ENCODE measurements at places on chromosomes 1 and 21. TPM values are rescaled to one million over a fixed set of nuclear protein-coding genes. Genes with fewer than 3 reads are reported as not detected.
A peak's percentile ranks its signal among the peaks of the same experiment; 100 is the strongest.

Gene LRRC53
- not detected for total RNA-seq

Gene PCBP3
- 9.0 TPM for total RNA-seq

Gene DENND2C
- total RNA-seq, result 2.1 TPM

Gene CCDC181
- total RNA-seq, result 0.63 TPM

Gene AKT3
- 107 TPM for total RNA-seq

Gene SLC9A1
- total RNA-seq, result 34.2 TPM

Gene SLAMF9
- total RNA-seq, result not detected

Gene ADORA3
- not detected for total RNA-seq

Gene FAM110D
- not detected for total RNA-seq

Gene KRTAP10-2
- total RNA-seq, result not detected

Gene MRPL24
- 55.8 TPM for total RNA-seq

Gene AMY1A
- total RNA-seq, result not detected

Gene DVL1
- total RNA-seq, result 95.7 TPM

Gene ATP1A4
- not detected for total RNA-seq

GRCh38 chr1:31336687-31337467 is 36.0 kb downstream of the FABP3 start:
- H3K4me1 ChIP-seq, result no peaks in the 10 kb centered on the region
- H3K36me3 ChIP-seq, result peaks cover 12% of the 10 kb centered on the region
- no peak overlapping the region for H3K27ac ChIP-seq

DNA sequence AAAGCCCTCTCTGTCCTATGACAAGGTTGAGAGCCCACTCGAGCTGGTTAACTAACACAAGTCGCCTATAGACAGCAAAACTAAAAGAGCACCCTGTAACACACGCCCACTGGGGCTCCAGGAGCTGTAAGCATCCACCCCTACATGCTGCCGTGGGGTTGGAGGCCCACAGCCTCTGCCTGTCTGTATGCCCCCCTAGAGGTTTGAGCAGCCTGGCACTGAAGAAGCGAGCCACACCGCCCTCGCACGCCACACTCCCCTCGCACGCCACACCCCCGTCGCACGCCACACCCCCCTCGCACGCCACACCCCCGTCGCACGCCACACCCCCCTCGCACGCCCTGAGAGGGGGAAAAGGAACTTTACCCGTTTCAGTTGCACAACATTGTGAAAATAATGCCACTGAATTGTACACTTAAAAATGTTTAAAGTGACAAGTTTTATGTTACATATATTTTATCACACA is 13.2 kb upstream of the HMGCL start:
- H3K4me3 ChIP-seq, result peak overlapping the region; percentile 76
- no peak overlapping the region for H3K27ac ChIP-seq
- peaks cover 8% of the 10 kb centered on the region for H3K4me1 ChIP-seq

DNA sequence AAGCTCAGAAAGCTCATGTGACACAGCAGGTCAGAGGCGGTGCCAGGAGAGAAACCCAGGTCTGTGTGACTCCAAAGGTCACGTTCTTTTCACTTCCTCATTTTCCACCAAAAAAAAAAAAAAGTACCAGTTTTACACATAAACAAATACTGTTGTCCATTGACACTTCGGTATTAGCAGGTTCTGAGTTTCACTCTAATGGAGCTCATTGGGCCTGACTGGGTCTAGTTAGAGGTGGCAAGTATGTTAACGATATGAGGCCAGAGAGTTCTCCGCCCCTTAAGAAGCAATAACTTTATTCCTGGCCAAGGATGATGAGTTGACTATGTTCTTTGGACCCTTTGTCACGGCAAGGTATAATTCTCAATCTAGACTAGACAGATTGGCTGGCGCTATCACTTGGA is 30.0 kb upstream of the SDE2 start:
- peaks cover 8% of the 10 kb centered on the region for H3K4me1 ChIP-seq
- no peak overlapping the region for H3K4me3 ChIP-seq
- no peak for DNase-seq
- H3K27me3 ChIP-seq, result no peaks in the 10 kb centered on the region
- no peak overlapping the region for H3K27ac ChIP-seq
- no peaks in the 10 kb centered on the region for H3K36me3 ChIP-seq

DNA sequence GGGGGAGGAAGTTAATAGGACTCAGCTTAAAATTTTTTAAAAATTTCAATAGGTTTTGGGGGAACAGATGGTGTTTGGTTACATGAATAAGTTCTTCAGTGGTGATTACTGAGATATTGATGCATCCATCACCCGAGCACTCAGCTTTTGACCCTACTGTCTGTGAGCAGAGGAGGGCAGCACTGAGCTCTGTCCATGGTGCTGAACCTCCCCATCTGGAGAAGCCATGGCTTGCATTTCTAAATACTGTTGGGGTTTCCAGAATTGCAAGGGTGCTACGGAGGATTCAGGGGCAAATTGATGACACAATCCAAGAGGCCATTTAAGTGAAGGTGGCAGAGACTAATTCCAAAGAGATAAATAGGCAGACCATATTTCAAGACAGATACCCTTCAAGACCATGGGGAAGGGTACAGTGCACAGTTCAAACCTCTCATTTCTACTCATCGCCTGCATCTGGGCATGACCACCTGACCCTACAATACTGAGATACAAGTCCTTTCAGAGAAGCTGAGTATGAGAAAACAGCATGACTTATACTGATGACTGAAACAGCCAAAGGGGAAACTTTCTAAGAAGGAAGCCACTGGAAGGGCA is 17.2 kb downstream of the SYT2 start:
- no peak overlapping the region for H3K27ac ChIP-seq
- DNase-seq, result no peak
- peaks cover 44% of the 10 kb centered on the region for H3K27me3 ChIP-seq
- H3K36me3 ChIP-seq, result no peaks in the 10 kb centered on the region

- no peak overlapping the region for H3K27ac ChIP-seq
- H3K4me1 ChIP-seq, result peaks cover 2% of the 10 kb centered on the region
- DNase-seq, result no peak
- H3K36me3 ChIP-seq, result peaks cover 30% of the 10 kb centered on the region
Observed at GRCh38 chr1:98688110-98688739, 26.7 kb downstream of the SNX7 start.

GRCh38 chr21:43298546-43299440 is 128.1 kb downstream of the SIK1 start:
- peaks cover 9% of the 10 kb centered on the region for H3K4me1 ChIP-seq
- no peak overlapping the region for H3K4me3 ChIP-seq
- no peak for DNase-seq
- H3K27me3 ChIP-seq, result peaks cover 19% of the 10 kb centered on the region
- H3K27ac ChIP-seq, result no peak overlapping the region

DNA sequence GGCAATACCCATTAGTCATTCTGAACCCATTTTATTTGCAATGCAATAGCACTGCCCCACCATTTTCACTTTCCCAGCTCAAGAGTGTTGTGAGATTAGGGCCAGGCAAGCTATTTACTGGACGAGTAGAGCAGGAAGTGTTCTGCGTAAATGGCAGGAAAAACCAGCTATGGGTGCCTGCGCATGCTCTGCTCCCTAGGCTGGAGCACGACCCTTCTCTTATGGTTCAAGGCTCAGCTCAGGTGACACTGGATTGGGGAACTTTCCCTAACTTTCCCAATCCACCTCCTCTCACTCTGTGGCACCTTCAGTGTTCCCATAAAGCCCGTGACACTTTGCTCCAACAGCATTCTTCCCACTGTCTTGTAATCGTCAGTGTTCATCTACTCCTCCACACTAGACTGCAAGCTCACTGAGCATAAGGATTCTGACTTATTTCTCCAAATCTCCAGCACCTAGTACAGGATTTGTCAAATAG is 3.6 kb upstream of the MAN1A2 start:
- H3K4me3 ChIP-seq, result no peak overlapping the region
- no peak overlapping the region for H3K27ac ChIP-seq
- H3K27me3 ChIP-seq, result no peaks in the 10 kb centered on the region
- H3K36me3 ChIP-seq, result no peaks in the 10 kb centered on the region
- DNase-seq, result no peak
- peaks cover 15% of the 10 kb centered on the region for H3K4me1 ChIP-seq

DNA sequence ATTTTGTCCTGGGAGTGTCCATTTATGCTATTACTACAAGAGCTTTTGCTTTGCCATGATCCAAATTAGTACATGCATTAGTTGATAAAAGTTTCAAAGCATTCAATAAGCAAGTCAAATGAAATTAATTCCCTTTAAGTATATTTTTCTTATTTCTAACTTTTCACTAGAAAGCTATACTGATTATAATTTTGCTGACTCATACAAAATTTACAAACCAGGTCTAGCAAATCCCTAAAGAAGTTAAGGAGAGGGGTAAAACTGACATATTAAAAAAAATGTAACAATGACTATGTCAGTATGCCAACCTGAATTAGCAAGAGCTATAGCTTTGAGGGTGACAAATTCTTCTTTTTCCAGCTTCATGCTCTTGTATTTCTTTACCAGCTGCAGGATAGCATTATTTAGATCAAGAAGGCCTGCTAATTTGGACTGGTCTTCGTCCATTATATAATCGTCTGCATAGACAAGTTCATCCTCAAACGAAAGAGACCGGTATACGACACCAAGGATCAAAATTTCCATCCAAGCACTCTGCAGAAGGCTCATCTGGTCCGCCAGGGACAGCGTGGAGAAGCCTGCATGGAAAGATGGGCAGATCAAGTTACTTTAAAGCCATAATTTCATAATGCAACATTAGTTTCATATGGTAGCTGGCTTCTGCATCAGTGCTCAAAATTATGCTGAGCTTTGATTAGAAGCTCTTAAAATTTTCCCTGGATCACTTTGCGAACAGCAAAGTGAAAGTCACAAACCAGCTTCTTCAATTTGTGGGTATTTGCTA is 95.8 kb upstream of the USH2A start:
- H3K27ac ChIP-seq, result no peak overlapping the region
- peaks cover 26% of the 10 kb centered on the region for H3K27me3 ChIP-seq
- H3K4me3 ChIP-seq, result no peak overlapping the region

DNA sequence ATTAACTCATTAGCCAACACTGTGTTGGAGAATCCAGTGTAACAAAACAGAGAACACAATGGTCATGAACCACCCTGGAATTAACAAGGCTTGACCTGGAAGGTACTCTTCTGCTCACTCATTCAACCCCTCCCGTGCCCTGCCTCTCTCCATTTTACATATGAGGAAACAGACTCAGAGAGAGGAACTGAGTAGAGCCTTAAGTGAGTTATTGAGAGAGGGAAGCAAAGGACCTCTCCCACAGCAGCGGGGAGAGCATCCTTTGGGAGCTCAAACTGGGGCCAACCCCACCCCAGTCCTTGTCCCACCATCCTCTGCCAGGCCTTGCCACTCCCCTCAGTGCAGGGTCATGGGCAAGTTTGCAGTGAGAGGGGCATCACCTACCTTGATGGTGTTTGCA is 1.4 kb downstream of the S100A12 start:
- no peaks in the 10 kb centered on the region for H3K4me1 ChIP-seq
- DNase-seq, result no peak
- H3K27ac ChIP-seq, result no peak overlapping the region
- no peaks in the 10 kb centered on the region for H3K36me3 ChIP-seq
- H3K4me3 ChIP-seq, result no peak overlapping the region

DNA sequence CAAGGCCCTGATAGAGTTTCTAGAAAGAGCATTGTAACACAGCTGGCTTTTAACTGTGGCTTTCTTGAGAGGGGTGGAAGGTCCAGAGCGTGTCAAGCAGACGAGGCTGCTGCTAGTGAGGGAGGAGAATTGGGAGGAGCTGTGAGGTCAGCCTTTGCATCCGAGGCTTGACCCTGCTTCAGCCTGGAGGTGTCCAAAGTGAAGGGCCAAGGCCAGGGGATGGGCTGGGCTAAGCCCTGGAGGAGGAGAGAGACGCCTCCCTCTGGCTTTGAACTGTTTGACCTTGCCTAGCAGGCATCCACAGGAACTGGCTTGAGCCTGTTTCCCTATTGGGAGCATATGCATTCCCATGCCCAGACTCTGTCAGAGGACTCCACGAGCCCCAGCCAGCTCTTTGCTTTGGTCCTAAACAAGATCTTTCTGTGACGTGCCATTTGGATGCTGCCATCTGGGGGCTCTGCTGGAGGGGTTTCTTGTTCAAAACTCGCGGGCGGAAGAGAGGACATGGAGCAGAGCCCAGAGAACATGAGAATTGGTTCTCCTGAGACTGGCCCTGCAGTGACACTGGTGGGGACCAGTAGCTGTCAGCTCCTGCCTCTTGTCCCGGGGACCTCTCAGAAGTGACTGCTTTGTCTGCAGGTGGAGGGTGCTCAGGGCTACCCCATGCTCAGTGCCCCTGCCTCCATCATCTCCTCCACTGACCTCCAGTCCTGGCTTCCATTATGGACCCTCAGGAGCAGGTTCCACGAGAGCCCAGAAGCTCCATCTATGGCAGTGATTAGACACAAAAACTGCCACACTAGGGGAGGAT is 5.5 kb downstream of the ACTRT2 start:
- H3K4me1 ChIP-seq, result no peaks in the 10 kb centered on the region
- H3K36me3 ChIP-seq, result no peaks in the 10 kb centered on the region
- DNase-seq, result no peak
- no peak overlapping the region for H3K4me3 ChIP-seq
- no peak overlapping the region for H3K27ac ChIP-seq

DNA sequence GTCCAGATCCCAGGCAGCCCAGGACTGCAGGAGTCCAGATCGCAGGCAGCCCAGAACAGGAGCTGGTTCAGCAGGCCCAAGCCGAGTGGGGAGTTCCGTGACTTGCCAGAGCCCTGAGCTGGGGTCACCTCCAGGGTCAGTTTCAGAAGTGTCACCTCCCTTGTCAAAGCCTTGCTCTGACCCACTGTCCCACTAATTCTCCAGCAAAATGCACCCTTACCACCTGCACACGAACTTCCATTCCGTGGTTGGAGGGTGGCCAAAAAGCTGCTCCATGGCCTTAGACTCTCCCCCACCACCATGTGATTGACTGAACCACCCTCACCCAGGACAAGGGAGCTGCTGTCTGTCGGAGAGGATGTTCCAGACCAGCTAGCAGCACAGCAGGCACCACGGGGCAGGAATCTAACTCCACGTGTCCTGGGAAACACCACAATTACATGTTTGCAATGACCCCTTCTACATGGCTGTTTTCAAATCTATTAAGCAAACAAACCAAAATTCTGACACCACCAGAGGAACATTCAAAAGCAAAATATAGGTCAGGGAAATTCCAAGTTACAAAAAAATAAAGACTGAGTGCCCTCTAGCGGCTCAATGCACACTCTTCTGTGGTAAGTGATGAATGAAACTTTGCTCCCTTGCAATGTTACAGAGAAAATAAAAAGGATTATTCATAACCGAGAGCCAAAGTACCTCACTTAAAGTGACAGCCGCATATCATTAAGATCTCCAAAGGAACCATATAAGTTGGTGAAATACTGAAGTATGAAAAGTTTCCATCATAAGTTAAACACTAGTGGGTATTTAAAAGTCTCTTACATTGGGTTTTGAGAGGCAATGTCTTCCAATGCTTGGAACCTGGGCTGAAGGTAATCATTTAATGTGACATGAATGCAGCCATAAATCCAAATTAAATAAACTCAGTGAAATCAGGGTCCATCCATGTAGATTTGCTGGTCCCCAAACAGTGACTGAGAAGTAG is 76.3 kb downstream of the NPHP4 start:
- H3K36me3 ChIP-seq, result no peaks in the 10 kb centered on the region
- peak; percentile 80 for DNase-seq
- H3K4me3 ChIP-seq, result no peak overlapping the region
- peaks cover 22% of the 10 kb centered on the region for H3K4me1 ChIP-seq

- peaks cover 5% of the 10 kb centered on the region for H3K27me3 ChIP-seq
- no peak overlapping the region for H3K27ac ChIP-seq
- no peaks in the 10 kb centered on the region for H3K4me1 ChIP-seq
- peaks cover 3% of the 10 kb centered on the region for H3K36me3 ChIP-seq
- no peak for DNase-seq
- H3K4me3 ChIP-seq, result no peak overlapping the region
Observed at GRCh38 chr1:93395195-93395594, 49.5 kb downstream of the DR1 start.

GRCh38 chr1:21298981-21299391 is 8.7 kb upstream of the ECE1 start:
- peak overlapping the region; percentile 63 for H3K27ac ChIP-seq
- peaks cover 78% of the 10 kb centered on the region for H3K4me1 ChIP-seq
- DNase-seq, result no peak
